ENCODE measurements at places on chromosomes 7 and 10.

- DNase-seq = no peak
These were observed 40.7 kb downstream of the LRGUK start for GRCh38 chr7:134167841-134168240.

DNA sequence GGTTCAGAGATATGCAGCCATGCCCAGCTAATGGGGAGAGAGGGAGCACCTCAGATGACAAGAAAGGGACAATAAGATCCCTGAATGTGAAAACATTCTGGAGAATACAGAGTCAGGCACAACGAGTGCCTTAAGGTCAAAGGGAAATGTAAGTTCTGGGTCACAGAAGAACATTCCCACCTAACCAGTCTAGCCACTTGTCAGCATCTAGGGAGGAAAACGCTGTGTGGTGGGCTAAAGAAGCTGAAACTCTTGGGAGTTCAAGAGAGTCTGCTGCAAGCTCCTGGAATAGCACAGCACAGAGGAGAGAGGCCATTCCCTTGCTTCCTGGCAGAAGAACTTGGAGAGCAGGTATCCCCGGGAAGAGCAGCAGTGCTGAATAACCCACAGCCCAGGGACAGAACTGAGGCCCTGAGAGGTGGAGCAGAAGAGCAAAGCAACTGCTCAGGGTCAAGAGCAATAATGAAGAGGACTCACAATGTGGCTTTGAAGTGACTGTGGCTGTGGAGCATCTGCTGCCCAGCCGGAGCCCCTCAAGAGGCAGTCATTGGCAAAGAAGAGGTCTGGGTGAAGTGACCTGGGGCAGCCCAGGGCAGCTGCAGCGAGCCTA, 182.3 kb downstream of the NPSR1 start:
- no peak for DNase-seq

GRCh38 chr7:14760730-14761478, 141.6 kb downstream of the DGKB start:
- DNase-seq = no peak

DNA sequence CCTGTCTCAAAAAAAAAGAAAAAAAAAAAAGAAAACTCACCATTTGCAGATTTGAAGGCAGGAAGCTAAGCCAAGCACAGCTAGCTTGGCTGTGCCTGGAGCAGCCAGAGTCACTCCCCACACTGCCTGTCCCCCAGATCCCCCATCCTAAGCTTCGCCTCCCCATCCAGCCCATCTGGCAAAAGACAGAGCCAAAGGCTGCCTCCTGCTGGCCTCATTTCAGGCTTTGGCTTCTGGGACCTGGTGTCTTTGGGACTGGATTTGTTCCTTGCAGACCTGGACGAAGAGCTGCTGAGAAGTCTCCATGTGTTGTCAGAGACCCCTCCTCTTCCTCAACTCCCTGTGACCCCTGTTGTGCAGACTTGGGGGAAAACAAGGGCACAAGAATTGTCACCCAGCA, 8.1 kb downstream of the ASL start:
- DNase-seq = no peak

Measured in dermis blood vessel endothelial cell (primary cell).